HFF-Myc (cell line): ENCODE measurements at places on chromosomes 16 and 17.

DNA sequence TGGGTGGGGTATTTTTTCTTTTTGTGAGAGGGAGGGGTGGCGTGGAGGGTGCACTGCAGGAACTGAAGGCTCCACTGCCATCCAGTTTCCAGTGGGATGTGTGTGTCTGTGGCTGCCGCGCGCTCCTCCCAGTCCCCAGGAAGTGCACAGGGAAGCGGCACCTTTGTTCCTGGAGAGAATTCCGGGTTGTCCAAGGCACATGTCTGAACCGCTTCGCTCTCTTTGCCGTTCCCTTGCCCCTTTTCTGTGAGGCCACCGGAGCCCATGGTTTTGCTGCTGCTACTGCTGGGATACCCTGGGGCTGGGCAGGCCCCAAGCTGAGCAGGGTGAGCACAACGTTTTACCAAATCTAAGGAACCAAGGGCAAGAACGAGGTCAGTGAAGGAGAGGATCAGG is 19.5 kb downstream of the ACSF3 start:
- DNase-seq, result no peak

DNA sequence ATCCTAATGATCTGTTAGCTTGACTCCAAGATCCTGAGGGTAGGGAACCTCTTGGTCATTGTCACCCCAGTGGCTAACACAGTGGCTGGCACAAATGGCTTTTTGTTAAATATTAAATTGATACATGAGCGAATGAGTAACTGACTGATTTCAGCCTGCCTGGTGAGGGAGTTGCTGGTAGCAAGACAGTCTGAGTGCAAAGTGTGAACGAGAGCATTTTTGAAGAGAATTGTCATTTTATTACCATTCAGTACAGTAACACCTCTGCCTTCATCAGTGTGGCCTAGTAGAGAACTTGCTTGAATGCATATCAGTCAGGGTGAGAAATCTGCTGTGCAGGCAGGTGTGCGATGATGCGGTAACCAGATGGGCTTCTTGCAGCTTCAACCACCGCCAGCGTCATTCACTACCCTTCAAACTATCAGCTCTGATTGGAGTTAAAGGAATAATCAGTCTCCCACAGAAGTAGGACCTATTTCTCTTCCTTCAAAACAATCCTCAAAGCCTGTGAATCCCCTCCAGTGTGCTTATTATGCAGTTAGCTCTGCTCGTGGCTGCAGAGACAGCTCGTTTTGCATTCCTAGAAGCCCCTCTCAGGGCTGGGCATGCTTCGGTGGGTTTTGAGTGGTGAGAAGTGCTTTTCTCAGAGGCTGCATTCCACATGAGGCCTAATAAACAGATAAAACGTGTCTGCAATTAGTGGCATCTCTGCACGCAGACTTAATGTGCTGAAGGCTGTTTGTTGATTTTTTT is 29.0 kb downstream of the HEXIM2 start:
- DNase-seq, result no peak

- DNase-seq, result no peak
Measured at GRCh38 chr17:27289856-27290255, 4.1 kb upstream of the WSB1 start.

- DNase-seq, result no peak
Measured at GRCh38 chr17:38588788-38589174, 17.0 kb downstream of the SRCIN1 start.

DNA sequence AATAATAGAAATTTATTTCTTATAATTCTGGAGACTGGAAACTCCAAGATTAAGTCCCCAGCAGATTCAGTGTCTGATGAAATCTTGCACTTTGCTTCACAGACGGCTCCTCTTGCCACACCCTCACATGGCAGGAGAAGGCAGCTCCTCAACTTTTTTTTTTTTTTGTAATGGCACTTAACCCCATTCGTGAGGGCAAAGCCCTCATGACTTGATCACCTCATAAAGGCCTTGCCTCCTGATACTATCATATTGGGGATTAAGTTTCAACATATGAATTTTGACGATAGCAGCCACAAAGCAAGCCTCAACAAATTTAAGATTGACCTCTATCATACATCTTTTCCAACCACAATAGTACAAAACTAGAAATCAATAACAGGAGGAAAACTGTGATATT is 42.3 kb upstream of the CDYL2 start:
- no peak for DNase-seq

- no peak for DNase-seq
Measured at GRCh38 chr16:9943121-9943520, 239.1 kb downstream of the GRIN2A start.

DNA sequence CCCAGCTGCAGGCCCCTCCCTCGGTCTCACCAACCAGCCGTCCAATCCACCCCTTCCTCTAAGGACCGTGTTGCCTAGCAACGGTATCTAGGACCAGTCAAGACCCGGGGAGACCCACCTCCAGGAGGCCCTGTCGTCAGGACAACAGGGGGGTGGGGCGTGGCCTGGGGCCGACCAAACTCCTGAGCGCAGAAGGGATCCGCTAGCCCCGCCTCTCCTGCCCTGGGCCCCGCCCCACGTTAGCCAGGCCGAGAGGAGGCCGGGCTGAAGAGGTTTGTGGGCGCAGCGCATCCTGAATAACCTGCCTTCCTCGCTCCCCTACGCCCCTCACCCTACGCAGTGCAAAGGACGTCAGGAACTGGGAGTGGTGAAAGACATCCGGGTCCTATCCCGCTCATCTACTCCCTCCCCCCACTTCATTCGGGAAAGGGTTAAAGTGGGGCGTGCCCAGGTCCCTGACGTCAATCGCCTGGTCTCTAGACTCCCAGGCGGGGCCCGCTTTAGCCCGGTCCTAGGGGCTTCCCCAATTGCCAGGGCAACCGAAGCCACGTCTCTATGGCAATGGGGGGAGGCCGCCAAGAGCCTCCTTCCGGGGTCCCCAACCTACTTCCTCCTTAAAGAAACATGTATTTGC is 14.7 kb downstream of the DLG4 start:
- DNase-seq, result peak; percentile 52

- DNase-seq, result no peak
Measured at GRCh38 chr17:78785011-78785662, 3.1 kb upstream of the CYTH1 start.

DNA sequence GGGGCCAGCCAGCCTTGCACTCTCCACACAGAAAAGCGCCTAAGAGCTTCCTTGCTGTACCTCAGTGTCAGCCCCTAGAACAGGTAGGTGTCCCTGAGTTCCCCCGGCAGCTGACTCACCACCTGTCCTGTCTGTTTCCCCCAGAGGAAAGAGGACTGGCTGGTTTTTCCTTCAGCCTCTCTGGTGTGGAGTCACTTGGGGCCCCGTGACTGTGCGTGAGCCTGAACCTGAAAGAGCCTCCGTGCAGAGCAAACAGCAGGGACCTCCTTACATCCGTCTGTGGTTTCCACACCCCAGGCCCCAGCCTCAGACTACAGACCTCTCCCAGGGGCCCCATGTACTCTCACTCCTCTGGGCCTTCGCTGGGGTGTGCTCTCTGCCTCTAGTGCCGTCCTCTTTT is 87.8 kb downstream of the GNAO1 start:
- no peak for DNase-seq

DNA sequence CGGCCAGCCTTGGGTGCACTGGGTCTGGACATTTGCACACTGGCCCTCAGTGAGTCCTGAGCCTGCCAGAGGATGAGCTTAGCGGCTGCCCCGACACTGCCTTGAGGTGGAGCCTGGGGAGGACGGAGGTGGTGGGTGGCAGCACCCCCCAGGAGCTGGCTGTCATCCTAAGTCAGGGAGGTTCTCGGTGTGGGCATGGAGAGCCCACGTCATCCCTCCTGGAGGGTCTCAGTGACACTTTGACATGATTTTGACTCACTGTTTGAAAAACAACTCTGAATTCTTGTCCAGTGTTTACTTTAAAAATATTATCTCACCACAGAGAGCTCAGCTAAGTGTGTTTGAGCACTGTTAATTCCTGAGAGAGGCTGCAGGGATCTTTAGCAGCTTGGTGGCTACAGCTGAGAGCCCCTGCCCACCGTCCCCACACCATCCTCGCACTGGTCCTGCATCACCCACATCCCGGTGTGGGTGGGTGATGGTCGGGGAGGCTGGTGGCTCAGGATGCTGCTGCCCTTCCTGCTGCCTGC is 63.1 kb downstream of the BANP start:
- no peak for DNase-seq

- peak; percentile 29 for DNase-seq
Measured at GRCh38 chr17:17590883-17591354, 589 bp downstream of the PEMT start.

GRCh38 chr16:57483725-57484514 is 2.4 kb downstream of the DOK4 start:
- no peak for DNase-seq

DNA sequence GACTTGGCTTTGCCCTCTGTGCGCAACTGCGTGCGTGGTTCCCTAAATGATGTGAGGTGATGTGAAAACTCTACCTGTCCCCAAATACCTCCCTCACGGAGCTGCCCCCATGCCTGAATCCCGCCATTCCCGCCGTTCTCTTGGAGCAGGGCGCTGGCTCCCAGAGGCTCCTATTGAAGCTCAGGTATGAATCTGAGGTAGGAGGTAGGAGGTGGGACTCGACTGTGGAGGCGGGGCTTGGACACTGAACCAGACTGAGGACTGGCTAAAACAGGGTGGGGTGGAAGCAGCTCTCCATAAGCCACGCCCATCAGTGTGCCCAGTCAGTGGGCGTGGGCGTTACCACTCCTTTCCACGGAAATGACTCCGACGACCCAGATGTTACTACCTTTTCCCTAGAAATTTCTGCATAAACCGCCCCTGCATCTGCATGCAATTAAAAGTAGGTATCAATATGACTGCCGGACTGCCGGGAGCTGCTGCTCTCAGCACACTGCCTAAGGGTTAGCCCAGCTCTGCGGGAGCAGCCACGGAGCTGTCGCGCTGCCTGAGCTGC is 41.0 kb downstream of the FOXL1 start:
- DNase-seq, result no peak

GRCh38 chr16:1225051-1225451 is at the start of gene TPSG1:
Gene TPSG1, minus strand, starts transcription at chr16:1225268. Its CDS starts 16 bp downstream, at chr16:1225252.
- no peak for DNase-seq

GRCh38 chr16:10172848-10173655 is 9.2 kb downstream of the GRIN2A start:
- no peak for DNase-seq

DNA sequence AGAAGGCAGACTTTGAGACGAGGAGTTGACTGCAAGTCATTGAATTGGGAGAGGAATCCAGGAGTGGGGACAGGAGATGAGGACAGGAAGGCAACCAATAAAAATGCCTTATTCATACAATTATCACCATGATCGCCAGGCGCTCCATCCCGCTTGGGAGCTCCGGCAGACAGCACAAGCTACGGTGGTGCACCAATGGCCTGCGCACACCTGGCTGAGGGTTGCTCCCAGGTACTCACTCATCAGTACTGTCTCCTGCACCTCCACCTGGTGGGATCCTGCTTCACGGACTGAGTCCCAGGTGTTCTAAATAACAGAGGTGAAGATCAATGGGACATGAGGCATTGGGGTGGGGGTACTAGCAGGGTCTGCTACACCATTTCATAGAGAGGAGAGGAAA is 160.0 kb upstream of the TNRC6C start:
- DNase-seq, result no peak

GRCh38 chr17:7586673-7587419 is 3.0 kb downstream of the SOX15 start:
- no peak for DNase-seq

GRCh38 chr17:10790491-10791401 is 13.2 kb downstream of the TMEM238L start:
- no peak for DNase-seq

- DNase-seq, result no peak
Measured at GRCh38 chr16:86025706-86026105, 126.7 kb downstream of the IRF8 start.

GRCh38 chr16:14324581-14324980 is 253.5 kb downstream of the MRTFB start:
- DNase-seq, result no peak

- DNase-seq, result no peak
Measured at GRCh38 chr16:50261707-50262235, 4.6 kb upstream of the ADCY7 start.

DNA sequence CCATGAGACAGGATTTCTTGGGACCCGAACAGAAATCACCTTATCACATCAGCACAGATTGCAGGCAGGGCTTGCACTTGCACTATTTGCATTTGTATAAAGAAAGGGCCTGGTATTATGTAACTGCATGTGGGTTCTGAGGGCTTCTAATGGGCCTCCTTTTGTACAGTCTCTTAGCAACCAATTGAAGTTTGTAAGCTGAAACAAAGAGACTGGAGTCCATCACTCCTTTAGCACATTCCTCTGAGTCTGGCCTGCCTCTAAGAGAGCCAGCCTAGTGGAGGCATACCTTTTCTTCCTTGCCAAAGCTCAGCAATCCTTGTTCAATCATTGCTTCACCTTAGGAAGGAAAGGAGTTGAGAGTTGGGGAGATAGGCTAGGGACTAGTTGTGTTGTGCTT is 387.1 kb downstream of the XYLT1 start:
- DNase-seq, result no peak

DNA sequence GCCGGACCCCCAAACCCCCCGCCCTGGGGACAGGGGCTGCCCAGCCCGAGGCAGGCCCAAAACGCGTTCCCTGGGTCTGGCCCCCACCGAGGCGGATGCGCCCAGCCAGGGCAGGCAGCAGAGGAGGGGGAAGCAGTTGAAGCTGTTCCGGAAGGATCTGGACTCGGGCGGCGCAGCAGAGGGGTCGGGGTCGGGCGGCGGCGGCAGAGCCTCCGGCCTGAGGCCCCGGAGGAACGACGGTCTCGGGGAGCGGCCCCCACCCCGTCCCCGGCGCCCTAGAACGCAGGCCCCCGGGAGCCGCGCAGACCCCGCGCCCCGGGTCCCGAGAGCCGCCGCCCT is 22.9 kb upstream of the ZFPM1 start:
- no peak for DNase-seq

DNA sequence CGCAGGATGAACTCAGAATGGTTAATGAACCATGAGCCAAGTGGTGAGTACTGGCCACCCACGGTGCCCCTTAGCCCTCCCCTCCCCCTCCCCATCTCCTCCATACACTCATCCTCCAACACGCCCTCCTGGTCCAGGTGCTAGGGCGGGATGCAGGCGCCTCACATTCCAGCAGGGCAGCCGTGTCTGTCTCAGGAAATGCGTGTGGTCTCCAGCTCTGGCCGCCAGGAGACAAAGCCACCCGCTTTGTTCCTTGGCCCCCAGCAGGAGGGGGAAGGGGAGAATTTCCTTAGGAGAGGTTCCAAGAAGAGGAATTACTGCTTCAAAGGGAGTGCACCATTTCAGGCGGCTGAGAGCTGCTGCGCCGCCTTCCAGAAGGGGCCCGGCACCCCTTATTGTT is 29.7 kb upstream of the RMI2 start:
- no peak for DNase-seq

DNA sequence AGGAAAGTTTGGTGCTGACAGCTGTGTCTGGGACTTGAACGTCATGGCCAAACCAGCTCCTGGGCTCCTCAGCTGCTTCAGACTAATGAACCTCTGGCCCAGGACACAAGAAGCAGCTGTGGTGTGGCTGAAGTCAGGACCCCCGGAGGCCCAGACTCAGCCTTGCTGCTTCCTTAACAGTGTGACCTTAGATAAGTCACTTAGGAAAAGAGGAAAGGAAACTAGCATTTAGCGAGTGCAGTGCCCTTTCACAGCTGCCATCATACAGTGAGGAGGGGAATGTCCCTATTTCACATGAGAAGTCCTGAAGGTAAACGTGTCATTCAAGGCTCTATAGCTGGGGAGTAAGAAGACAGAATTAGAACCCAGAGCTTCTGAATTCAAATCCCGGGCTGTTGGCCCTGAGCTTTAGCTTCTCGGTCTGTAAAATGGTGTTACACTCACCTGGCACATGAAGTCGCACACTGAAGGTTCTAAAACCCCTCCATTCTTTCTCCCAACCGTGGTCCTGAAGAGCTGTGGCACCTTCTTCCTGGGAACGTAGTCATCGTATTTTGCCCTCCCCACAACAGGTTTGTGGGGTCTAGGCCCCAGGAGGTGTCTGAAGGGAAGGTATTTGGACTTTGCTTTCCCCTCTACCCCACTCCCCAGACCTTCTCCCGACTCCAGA is 910 bp upstream of the RAMP2 start:
- DNase-seq, result no peak
